Cardiac atrium fibroblast (primary cell): ENCODE measurements at places on chromosomes 6 and 20. TPM values are rescaled to one million over a fixed set of nuclear protein-coding genes. Genes with fewer than 3 reads are reported as not detected.

ENPP1 gene
- 0.81 and 1.6 TPM in 2 replicates for total RNA-seq

ADRM1 gene
- total RNA-seq: 108 and 121 TPM in 2 replicates

GPR63 gene
- total RNA-seq: under 0.01 TPM in 1 of 2 replicates, not detected in the other

C20orf204 gene
- 0.18 TPM in 1 of 2 replicates, not detected in the other for total RNA-seq

LINC00237 gene
- total RNA-seq: not detected in 2 replicates

SMOC2 gene
- total RNA-seq: 0.81 and 1.3 TPM in 2 replicates

SSTR4 gene
- not detected in 2 replicates for total RNA-seq

UBE2J1 gene
- 36.6 and 46.5 TPM in 2 replicates for total RNA-seq

IMPG1 gene
- total RNA-seq: not detected in 2 replicates

RCAN2 gene
- 0.16 TPM in 1 of 2 replicates, not detected in the other for total RNA-seq

ECT2L gene
- under 0.01 TPM in 1 of 2 replicates, not detected in the other for total RNA-seq
